Stimulated activated CD4-positive, alpha-beta T cell treated with anti-CD3 and anti-CD28 coated beads, TNF-alpha, amount 100 ng/mL, for 24 hours (primary cell): ENCODE measurements at places on chromosomes 1 and 21.

- no peak for DNase-seq
Measured at GRCh38 chr1:94678202-94678848, 136.8 kb upstream of the F3 start.

DNA sequence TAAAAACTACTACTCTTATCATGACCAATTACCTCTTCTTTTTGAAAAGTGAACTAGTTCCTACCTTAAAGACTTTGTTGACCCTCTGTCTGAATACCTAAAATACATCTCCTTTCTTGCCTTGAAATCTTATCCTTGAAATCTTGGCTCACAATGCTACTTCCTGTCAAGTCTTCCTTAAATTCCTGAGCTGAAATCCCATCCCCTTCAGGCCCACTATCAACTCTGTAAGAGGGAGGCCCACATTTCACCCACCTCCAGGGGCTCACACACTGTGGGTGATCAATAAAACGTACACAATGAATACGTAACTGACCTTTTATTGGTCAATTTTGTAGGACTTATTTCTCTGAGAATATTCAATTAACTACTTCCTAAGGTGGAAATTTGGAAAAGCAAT, 88.0 kb downstream of the APP start:
- DNase-seq, result no peak

DNA sequence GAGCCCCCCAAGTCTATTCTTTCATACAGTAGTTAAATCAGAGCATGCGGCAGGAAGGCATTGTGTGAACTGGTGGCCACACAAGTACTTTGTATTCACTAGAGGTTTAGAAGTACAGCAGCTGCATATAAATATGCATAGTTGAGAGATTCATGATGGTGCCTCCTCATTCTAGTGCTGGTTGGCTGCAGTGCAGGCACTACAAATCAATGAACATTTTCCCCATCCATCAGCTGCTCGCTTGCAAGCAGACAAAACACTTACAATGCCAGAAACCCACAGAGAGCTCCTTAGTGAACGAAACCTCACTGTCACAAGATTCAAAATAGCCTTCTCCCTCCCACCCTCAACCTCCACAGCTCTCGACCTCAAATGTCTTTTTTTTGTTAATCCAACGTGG, 726.2 kb downstream of the USP25 start:
- no peak for DNase-seq

- DNase-seq, result no peak
Measured at GRCh38 chr1:17099616-17100340, 19.5 kb downstream of the PADI2 start.

GRCh38 chr1:51487628-51488027, 31.4 kb downstream of the EPS15 start:
- DNase-seq, result no peak

DNA sequence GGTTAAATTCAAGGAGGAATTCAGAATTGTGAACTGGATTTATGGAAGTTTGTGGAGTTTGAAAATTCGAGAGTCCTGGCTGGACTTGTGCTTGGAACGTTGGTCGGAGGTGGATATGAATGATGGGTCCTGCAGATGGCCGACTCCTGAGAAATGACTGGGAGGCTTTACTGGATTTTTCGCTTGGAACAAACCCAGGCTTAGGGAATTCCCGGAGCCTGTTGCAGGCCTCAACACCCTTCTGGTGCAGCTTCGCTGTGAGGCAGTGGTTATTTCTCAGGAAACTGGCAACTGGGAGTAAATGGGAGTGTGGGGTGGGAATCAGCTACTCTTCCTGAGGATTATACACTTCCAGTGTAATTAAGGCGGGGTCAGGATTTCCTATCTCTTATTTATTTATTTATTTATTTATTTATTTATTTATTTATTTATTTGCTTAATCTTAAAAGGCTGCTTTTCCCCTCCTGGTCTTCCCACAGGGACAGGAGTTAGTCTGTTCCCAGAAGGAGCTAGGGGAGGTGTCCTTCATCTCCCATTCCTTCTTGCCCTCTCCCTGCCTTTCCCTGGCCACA, 21.1 kb downstream of the MAPKAPK2 start:
- DNase-seq, result no peak

DNA sequence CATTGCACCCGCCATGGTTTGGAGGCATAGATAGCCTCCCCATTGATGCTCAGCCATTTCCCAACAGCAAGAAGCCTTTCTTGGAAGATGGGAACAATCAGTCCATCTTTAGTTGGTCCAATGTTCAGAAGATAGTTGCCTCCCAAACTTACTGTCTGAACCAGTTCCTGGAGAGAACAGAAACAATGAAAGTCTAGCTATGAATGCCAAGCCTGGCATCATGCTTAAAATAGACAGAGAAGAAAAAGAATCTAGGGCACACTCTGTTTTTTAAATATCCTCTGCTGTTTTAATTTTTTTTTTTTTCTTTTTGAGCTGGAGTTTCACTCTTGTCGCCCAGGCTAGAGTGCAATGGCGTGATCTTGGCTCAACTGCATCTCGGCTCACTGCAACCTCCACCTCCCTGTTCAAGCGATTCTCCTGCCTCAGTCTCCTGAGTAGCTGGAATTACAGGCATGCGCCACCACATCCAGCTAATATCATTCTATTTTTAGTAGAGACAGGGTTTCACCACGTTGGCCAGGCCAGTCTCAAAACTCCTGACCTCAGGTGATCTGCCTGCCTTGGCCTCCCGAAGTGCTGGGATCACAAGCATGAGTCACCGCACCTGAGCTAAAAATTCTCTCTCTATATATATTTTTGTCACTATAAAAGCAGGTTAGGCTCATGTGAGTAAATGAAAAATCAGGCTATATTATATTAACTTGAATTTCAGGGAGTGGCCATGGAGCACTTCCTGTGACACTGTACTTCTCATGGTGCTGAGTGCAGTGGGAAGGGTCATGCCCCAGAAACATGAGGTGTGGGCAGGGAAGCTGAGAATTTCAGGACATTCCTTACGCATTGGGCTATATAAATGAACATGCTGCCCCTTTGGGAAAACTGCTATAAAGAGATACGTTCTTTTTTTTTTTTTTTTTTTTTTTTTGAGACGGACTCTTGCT, 19.1 kb downstream of the FUCA1 start:
- DNase-seq, result no peak

DNA sequence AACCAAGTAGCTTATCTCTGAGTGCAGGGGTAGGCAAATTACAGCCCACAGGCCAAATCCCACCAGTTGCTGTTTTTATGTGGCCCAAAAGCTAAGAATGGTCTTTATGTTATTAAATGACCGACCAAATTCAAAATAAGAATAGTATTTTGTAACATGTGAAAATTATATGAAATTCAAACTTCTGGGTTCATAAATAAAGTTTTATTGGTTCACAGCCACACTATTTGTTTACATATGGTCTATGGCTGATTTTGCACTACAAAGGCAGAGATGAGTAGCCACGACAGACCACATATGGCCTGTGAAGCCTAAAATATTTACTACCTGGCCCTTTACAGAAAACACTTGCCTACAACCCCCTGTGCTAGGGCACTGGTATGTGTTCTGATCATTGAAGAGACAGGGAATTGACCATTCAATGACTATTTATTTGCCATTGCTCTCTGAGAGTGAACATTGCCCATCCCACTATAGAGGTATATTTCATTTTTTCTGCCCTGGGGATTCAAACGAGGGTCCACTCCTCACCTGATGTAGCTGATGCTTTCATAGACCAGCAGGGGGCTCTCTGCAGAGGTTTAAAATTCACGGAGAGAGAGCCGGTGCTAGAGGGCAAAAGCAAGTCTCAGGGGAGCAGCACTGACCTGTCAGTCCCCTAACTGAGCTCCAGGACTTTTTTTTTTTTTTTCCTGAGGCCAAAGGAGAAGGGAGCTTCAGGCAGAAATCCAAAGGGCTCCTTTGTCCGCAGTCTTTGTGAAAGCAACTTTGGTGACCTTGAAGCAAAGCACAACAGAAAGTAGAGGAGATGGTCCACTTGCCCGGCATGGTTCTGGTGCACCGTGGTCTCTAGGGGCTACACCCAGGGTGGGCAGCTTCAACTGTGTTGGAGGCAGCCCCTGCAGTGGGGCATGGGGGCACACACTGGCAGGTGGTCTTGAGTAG, 7.3 kb upstream of the GNL2 start:
- no peak for DNase-seq

- DNase-seq, result no peak
Measured at GRCh38 chr1:234887016-234887900, 241.4 kb downstream of the TOMM20 start.

DNA sequence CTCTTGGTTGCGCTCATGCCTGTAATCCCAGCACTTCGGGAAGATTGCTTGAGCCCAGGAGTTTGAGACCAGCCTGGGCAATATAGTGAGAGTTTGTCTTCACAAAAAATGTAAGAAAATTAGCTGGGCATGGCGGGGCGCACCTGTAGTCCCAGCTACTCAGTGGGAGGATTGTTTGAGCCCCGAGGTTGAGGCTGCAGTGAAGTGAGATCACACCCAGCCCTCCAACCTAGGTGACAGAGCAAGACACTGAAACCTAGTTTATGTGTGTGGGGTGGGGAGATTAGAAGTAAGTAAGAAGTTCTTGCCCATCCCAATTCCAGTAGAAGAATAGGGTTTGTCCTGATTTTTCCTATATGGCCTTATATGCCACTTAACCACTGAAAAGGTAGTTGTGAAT, 2.0 kb downstream of the RPL5 start:
- DNase-seq, result no peak

- no peak for DNase-seq
Measured at GRCh38 chr1:218959784-218960183, 213.9 kb upstream of the LYPLAL1 start.

DNA sequence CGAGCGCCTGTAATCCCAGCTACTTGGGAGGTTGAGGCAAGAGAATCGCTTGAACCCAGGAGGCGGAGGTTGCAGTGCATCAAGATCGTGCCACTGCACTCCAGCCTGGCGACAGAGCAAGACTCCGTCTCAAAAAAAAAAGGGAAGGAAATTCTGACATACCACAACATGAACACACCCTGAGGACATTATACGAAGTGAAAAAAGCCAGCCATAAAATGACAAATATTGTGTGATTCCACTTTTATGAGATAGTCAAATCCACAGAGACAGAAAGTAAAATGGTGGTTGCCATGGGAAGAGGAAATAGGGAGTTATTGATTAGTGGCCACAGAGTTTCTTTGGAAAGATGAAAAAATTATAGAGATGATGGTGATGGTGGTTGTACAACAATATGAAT, 41.7 kb downstream of the EVI5 start:
- DNase-seq, result no peak

DNA sequence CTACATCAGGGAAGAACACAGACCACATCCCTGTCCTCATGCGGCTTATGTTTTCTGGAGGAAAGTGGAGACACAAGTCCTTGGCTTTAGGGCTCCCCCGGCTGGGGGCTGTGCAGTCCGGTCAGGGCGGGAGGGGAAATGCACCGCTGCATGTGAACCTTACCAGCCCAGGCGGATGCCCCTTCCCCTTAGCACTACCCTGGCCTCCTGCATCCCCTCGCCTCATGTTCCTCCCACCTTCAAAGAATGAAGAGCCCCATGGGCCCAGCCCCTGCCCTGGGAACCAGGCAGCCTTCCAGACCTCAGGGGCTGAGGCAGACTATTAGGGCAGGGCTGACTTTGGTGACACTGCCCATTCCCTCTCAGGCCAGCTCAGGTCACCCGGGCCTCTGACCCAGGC, 45.5 kb downstream of the TNNT2 start:
- no peak for DNase-seq

- DNase-seq, result no peak
Measured at GRCh38 chr21:37742115-37742514, 174.1 kb downstream of the KCNJ6 start.

DNA sequence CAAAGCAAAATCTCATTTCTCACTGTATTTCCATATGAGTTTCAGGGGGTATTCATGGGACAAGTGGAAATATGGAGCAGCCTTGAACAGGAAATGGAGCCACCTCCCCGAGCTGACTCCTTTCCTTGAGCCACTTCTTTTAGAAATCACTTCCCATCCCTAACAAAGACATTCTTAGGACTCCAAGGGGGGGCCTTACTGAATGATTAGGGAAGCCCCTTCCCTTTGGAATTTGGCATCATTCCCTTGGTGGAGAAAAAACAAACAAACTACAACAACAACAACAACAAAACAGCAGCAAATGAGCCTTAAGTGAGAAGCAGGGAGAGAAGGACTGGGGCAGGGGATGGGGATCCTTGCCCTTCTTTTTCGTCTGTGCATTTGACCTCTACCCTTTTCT, 278.3 kb downstream of the ZNF648 start:
- no peak for DNase-seq

DNA sequence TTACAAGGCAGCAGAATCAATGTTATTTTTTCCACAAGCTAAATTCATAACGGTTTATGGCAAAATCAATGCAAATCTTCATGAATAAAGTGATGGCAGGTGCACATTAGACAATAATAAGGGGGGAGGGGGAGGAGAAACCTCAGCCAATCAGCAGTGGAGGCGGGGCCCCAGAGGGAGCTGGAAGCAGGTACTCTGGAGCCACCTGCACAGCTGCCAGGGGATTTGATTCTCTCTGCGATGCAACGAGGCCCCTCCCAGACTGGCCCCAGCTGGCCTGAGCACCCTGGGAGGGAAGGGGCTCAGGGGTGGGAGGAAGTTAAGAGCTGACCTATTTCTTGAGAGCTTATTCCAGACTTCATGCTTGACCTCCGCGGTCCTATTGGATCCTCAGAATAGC, 127.8 kb upstream of the IGSF21 start:
- DNase-seq, result no peak

DNA sequence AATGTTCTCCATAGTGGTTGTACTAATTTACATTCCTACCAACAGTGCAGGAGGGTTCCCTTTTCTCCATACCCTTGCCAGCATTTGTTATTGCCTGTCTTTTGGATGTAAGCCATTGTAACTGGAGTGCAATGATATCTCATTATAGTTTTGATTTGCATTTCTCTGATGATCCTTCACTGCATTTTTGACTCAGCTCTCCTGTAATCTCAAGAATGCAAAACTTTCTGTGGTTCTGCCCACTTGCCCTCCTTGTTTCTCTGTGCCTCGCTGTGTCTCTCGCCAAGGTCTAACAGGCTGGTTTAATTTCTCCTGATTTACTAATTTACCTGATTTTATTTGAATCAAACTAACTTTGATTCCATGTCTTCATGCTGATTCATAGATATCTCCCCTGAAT, 407.9 kb downstream of the ZP4 start:
- DNase-seq, result no peak

DNA sequence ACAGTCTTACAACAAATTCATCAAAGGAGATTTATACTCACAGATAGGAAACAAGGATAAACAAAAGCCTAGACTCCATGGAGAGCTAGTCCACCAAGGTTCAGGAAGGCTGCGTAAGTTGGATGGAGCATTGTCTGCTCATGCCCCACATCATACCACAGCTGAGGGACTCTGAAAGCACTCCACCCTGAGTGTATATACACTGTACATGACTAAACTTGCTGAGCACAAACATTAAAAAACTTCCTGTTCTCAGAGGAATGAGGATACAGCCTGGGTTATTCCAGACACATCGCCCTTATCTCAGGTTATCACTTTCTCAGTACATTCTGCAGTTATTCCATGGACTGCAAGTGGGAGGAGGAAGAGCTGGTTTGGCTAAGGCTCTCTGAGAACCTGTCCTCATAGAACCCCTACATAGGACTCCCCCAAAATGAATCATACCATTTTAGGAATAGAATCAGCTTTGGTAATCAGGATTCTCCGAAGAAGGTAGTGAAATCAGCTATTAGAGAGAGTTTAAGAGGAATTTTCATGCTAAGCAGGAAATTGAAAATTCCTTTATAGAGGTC, 58.0 kb upstream of the PRMT6 start:
- no peak for DNase-seq
